ENCODE measurements at places on chromosomes 12 and 14. TPM values are rescaled to one million over a fixed set of nuclear protein-coding genes. Genes with fewer than 3 reads are reported as not detected.

GRCh38 chr12:105970885-105971284 is 167.9 kb downstream of the NUAK1 start:
- DNase-seq: no peak

GRCh38 chr12:47752552-47752951 is 6.1 kb downstream of the RAPGEF3 start:
- no peak for DNase-seq

CLMN gene
- polyA plus RNA-seq: 5.3 TPM

TBK1 gene
- polyA plus RNA-seq: 16.0 TPM

GRCh38 chr12:113077057-113077858 is 20.7 kb downstream of the DTX1 start:
- no peak for DNase-seq

TMEM119 gene
- 14.8 TPM for polyA plus RNA-seq

SDSL gene
- 19.6 TPM for polyA plus RNA-seq

- DNase-seq: peak; percentile 38
Observed at GRCh38 chr12:45235087-45236025, 19.5 kb downstream of the ANO6 start.

- no peak for DNase-seq
Observed at GRCh38 chr14:97298736-97299135, 501.6 kb downstream of the VRK1 start.

DNA sequence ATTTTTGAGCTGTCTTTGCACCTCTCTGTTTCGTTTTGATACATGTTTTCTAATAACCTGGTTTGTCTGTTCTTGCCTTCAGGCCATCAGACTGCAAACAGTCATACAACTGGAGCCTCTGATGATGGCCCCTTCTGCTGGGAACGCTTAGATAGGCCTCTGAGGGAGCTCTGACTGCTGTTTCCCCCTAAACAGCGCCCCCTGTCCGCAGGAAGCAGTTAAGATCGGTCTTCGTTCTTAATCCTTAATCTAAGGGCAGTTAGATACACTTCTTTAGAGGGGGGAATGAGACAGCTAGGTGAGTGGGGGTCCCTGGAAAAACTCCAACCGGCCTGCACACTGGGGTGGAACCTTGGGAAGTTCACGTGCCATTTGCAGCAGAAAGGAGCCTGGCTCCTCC is 1338.8 kb upstream of the SEL1L start:
- no peak for DNase-seq

DNA sequence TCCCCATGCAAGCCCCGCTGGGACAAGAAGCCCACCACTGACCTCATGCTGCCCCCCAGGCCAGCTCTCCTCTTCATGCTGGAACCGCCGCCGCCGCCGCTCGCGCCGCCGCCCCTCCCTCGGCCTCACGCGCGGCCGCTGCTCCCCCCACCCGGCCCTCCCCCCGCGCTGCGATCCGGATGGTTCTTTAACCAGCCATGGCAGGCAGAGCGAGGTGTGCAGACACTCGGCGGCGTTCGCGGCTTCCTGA is at the start of gene DCAF5:
TSS of gene DCAF5 (minus strand) at position 218 of the 250 bp plus-strand sequence. CDS start at position 77, 141 bp downstream.
- no peak for DNase-seq

GRCh38 chr12:10397296-10397695 is 7.5 kb upstream of the KLRK1 start:
- DNase-seq: no peak
